NCI-H1048 (cell line): ENCODE measurements at places on chromosomes 11 and 22.
A peak's percentile ranks its signal among the peaks of the same experiment; 100 is the strongest.

GRCh38 chr22:46588279-46589140 lies 31.7 kb upstream of the GRAMD4 start:
- DNase-seq, result no peak

DNA sequence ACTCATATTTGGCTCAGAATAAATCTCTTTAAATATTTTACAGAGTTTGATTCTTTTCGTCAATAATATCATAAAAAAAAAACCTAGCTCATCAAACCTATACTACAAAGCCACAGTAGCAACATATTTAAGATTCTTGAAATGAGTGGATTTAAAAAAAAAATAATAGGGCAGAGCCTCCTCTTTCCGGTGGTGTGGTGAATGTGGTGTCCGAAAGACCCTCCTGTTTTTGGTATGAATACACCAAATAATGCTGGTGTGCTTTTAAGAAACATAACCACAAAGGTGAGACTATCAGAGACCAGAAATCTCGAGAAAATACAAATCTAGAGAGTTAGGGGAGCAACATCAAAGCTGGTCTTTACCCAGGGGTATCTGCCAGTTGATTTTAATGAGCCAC lies 342.6 kb downstream of the TBC1D22A start:
- DNase-seq, result no peak

GRCh38 chr11:70029115-70029860 lies 48.8 kb upstream of the ANO1 start:
- no peak for DNase-seq

- DNase-seq, result no peak
Measured at GRCh38 chr22:23418159-23418788, 161.8 kb downstream of the IGLL1 start.

DNA sequence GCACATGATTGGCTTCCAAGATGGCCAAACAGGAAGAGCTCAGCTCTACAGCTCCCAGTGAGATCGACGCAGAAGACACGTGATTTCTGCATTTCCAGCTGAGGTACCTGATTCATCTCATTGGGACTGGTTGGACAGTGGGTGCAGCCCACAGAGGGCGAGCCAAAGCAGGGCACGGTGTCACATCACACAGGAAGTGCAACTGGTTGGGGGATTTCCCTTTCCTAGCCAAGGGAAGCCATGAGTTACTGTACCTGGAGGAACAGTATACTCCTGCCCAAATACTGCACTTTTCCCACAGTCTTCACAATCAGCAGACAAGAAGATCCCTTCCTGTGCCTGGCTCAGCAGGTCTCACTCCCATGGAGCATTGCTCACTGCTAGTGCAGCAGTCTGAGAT lies 131.2 kb downstream of the DLG2 start:
- DNase-seq, result no peak

- no peak for DNase-seq
Measured at GRCh38 chr11:114280696-114281095, 15.5 kb upstream of the NNMT start.

DNA sequence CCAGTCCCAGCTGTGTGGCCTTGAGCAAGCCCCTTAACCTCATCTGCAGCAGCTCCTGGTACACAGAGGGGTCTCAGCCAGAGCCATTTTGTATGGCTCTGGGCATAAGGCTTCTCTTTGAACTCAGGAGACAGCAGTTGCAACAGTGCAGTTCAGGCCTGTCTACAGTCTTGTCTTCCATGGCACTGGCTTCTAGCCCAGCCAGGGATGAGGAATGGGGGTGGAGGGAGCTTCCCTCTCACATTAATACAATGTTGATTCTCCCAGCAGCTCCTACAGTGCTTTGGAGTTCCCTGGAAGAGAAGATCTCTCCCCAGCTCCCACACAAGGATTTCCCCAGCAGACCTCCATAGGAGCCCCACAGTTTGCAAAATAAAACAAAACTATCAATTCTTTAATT lies 350.2 kb downstream of the BUD13 start:
- no peak for DNase-seq

GRCh38 chr22:29190918-29191317 lies 14.8 kb upstream of the EMID1 start:
- no peak for DNase-seq

DNA sequence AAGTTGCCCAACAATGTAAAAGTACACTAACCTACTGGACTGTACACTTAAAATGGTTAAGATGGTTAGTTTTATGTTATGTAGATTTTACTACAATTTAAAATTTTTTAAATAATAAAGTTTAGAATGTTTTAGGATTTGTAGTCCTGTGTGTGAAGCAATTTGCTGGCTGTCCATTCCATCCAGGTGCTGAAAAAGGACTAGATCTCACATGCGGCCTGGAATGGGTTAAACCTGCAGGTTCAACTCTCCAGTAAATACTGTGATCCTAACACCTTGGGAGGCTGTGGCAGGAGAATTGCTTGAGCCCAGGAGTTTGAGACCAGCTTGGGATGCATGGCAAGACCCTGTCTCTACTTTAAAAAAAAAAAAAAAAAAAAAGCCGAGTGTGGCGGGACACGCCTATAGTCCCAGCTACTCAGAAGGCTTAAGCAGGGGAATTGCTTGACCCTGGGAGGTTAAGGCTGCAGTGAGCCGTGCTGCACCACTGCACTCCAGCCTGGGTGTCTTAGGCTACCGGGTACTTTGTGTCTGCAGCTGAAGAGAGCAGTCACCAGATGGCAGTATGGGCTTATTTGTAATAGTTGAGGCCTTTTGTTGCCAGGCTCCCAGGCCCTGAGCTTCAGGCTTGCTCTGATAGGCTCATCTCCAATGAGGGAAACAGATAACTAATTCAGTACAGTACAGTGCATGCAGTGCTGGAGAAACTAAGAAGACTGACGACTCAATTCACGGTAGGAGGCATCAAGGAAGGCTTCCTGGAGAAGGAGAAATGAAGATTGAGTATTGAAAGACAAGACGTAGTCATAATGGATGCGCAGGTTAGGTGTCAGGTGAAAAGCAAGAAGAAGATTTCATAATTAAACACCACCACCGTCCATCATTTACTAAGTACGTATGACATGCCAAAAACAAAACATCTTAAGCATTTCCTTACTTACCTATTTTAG lies 64.7 kb upstream of the ASPHD2 start:
- peak; percentile 75 for DNase-seq

- no peak for DNase-seq
Measured at GRCh38 chr22:40721266-40721665, 42.0 kb downstream of the MCHR1 start.

DNA sequence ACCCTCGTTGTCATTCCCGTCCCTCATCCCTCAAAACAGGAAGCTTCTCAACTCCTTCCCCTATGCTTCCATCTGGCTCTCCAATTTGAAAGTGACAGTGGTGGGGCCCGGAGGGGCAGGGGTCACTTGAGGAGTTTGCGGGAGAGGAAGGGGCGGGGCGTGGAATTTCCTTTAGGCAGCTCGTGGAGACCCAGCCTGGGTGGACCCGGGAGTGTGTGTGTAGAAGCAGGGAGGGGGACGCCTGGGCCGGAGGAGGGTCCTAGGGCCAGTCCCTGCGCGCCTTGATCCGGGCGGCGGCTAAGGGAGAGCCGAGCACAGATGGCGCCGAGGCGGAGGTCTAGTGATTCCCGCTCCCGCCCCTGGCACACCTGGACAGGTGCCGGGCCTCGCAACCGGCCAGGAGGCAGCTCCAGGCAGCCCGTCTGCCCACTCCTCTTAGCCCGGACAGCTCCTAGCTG lies 7.8 kb upstream of the PAX6 start:
- no peak for DNase-seq

GRCh38 chr11:131904756-131905155 lies 534.3 kb downstream of the NTM start:
- DNase-seq, result no peak

- no peak for DNase-seq
Measured at GRCh38 chr22:31577711-31578110, 81.4 kb downstream of the SFI1 start.

DNA sequence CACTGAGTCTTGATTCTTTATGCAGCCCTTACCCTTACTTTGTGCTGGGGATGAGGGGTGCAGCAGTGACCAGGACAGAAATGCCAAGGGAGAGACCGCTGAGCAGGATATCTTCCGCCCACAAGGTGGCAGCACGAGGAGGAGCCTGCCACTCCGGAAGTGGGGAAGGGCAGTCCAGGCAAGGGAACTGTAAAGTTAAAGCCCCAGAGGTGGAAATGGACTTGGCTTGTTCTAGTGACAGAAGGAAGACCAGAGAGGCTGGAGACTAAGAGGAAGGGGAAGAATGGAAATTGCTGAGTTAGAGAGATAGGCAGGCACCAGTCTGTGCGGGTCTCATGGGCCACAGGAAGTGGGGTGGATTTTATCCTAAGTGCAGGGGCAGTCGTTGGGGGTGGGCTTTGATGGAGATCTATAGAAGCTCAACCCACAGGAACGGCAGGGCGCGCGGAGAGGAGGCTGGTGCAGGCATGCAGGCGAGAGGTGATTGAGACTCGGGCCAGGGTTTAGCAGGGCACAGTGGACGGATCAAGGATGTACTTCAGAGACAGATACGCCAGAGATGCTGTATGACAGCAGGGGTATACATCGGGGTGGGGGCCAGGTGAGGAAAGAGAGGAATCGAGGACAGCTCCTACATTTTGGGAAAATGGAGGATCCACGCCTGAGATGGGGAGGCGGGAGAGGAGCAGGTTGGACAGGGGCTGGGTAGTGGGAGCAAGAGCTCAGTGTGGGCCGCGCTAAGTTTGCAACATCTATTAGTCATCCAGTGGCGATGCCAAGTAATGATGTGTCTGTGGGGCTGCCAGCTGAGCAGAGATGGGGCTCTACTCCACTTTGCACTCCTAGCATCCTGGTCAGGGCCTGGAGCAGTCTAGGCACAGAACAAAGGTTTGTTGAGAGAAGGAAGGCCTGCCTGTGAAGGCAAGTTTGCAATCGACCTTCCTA lies 3.3 kb upstream of the GRK2 start:
- DNase-seq, result peak; percentile 11

DNA sequence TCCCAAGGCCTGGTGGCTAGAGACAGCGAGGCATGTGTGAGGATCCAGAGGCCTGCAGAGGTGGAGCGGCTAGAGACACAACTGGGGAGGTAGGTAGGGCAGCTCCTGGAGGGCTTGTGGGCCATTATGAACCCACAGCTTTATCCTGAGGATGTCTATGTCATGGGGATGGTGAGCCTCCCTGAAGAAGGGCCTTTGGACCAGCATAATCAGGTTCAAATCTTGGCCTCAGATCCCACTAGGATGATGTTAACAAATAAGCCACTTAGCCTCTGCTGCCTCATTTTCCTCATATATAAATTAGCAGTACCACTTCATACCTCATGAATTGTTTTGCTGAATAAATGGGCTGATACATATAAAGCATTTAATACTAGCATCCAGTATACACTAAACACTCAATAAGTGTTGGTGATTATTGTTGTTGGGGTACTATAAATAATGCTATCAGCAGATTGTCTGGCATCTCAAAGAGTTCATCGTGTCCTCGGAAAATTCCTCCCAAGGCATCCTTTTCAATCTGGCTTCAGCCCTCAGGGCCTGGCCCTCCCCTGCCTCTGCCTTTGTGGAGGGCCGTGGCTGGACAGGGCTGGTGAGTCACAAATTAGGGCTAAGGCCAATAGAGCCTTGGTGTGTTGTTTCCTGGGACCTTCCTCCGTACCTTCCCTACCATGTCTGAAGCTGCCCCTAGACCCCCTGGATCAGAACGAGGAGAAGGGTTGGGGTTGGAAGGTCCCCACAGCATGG lies 30.9 kb upstream of the LRRC32 start:
- DNase-seq, result no peak

GRCh38 chr11:46520971-46521745 lies 72.7 kb downstream of the AMBRA1 start:
- no peak for DNase-seq

GRCh38 chr22:22870577-22871404 lies 16.8 kb upstream of the IGLL5 start:
- DNase-seq, result no peak

DNA sequence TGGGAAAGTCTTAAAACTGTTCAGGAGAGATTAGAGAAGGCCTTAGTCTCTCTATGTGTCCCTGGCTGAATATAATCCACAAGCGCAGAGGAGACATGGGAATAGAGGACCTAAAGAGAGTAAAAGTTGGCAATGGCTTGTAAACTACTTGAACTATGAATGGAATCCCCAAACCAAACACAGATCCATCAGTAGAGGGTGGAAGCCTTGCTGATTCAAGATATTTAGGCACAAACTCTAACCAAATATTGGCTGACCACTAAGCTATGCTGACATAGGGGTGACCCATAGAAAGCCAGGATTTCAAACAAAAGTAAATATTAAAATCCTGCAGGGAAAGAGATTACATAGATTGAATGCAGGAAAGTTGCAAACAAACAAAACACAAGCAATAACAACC lies 439.2 kb downstream of the DLG2 start:
- DNase-seq, result no peak

GRCh38 chr11:112211536-112211935 lies 14.7 kb upstream of the PTS start:
- no peak for DNase-seq

GRCh38 chr22:26170795-26171580 lies 1.7 kb downstream of the SEZ6L start:
- no peak for DNase-seq

- DNase-seq, result no peak
Measured at GRCh38 chr11:86162239-86162638, 82.3 kb upstream of the EED start.

DNA sequence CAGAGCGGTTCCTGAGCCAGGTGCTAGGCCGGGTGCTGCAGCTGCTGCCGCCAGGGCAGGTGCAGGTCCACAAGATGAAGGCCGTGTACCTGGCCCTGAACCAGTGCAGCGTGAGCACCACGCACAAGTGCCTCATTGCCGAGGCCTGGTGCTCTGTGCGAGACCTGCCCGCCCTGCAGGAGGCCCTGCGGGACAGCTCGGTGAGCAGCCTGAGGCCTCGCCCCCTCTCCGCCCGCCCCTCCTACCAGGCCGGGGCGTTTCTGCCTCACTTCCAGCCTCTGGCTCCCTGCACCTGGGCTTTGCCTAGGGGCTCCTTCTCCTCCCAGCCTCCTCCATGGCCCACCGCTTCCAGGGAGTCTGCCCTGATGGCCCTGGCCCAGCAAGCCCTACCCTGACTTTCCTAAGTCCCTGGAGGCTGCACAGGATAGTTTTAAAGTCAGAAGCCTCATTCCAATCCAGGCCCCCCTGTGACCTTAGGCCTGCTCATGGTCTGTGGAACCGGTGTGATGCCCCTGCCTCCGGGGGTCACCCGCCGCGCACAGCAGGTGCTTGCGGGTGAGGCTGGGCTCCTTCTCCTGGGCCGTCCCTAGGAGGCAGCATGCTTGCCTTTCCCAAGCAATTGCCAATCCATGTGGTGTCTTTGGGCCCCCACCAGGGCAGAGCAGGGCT lies 5.5 kb downstream of the TCIRG1 start:
- no peak for DNase-seq

- DNase-seq, result no peak
Measured at GRCh38 chr11:2591805-2592204, 108.0 kb downstream of the KCNQ1OT1 start.

- no peak for DNase-seq
Measured at GRCh38 chr11:14312736-14313438, 46.1 kb downstream of the RRAS2 start.

GRCh38 chr11:117186431-117186761 lies 7.9 kb downstream of the SIDT2 start:
- DNase-seq, result no peak

GRCh38 chr11:124605719-124606118 lies 5.5 kb upstream of the PANX3 start:
- DNase-seq, result no peak
